Posterior vena cava (tissue), 2 donors: ENCODE measurements at places on chromosomes 4 and X. TPM values are rescaled to one million over a fixed set of nuclear protein-coding genes. Genes with fewer than 3 reads are reported as not detected.

DNA sequence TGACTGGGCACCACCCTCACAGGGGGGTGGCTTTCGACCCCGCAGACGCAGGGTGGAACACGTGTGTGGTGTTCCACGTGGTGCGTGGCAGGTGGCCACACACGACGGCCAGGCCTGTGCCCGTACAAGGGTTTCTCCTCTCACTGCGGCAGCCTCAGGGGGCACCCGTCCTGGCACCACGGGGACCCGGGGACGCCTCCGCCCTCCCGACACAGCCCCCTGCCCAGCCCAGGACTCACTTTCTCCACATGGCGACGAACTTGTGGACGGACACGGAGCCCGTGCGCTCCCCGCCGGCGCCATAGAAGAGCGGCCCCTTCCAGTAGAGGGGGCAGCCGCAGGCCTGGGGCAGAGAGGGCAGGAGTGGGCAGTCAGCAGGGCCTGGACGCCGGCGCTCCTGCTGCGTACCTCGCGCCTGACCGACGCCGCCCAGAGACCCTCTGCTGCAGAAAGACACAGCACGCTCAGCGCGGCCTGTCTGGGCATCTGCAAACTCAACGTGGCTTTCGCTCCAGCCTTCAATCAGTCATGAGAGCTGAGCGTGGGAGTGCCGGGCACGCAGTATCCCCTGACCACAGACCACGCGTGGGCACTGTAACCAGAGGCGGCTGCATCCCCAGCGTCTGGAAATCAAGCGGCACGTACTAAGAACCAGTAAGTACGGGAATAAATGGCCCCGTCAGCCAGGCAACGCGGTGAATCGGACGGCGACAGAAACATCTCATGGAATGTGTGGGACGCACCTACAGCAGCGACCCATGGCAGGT lies 28.9 kb upstream of the GTPBP6 start:
- peak; percentile 74 for DNase-seq

GRCh38 chrX:130083656-130084382 lies 26.5 kb downstream of the ELF4 start:
- DNase-seq: no peak

DNA sequence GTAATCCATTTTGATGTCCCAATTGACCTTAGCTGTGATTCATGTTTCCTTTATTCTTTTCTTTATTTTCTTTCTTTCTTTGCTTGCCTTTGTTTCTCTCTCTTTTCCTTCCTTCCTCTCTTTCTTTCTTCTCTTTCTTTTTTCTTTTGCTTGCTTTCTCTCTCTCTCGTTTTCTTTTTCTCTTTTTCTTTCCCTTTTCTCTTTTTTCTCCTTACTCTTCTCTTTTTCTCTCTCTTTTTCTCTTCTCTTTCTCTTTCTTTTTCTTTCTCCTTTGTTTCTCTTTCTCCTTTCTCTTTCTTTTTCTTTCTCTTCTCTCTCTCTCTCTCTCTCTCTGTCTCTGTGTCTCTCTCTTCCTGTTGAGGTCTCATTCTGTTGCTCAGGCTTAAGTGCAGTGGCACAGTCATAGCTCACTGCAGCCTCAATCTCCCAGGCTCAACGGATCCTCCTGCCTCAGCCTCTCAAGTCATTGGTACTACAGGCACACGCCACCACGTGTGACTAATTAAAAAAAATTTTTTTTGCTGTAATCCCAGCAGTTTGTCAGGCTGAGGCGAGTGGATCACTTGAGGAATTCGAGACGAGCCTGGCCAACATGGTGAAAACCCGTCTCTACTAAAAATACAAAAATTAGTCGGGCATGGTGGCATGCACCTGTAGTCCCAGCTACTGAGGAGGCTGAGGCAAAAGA lies 8.0 kb upstream of the DHRSX start:
- DNase-seq: peak; percentile 14

- no peak for DNase-seq
Observed at GRCh38 chr4:16461362-16461761, 235.1 kb upstream of the TAPT1 start.

GRCh38 chrX:7269991-7270390 lies 122.0 kb upstream of the PUDP start:
- no peak for DNase-seq

DNA sequence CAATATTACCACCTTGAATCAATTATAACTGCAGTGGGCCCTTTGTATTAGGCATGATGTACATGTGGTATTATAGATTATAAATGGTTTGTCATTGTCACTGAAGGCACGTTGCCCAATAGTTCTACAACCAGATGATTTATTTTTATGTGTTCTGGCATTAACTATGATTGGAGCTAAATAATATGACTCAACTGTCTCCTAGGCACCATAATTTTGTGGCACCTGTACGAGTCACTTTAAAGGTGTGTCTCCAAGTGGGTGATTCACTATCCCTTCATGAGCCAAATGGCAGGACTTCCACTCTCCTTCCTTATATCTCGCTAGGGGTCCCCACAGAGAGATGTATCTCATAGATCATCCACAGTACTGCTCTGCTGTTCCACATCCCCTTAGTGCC lies 6.1 kb upstream of the SMPX start:
- no peak for DNase-seq

- no peak for DNase-seq
Observed at GRCh38 chrX:71910643-71910985, at the start of gene NHSL2. Gene NHSL2 (plus strand): TSS chrX:71910845.

Gene JCHAIN
- total RNA-seq: 12.8 TPM

DNA sequence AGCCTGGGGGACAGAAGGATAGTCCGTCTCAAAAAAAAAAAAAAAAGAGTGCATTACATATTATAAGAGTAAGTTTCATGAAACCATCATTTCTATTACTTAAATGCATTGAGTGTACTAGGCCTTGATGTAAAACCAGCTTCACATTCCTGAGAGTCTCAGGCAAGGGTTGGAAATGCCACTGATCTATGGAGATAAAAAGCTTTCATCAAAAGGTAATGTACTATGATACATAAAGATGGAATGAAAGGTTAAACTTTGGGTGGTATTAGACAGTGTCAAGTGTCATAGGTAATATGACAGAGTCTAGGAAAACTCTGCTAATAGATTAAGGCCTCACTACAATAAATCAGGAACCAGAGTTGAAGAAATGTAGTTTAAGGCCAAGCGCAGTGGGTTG lies 7.4 kb downstream of the CFAP97 start:
- no peak for DNase-seq

DNA sequence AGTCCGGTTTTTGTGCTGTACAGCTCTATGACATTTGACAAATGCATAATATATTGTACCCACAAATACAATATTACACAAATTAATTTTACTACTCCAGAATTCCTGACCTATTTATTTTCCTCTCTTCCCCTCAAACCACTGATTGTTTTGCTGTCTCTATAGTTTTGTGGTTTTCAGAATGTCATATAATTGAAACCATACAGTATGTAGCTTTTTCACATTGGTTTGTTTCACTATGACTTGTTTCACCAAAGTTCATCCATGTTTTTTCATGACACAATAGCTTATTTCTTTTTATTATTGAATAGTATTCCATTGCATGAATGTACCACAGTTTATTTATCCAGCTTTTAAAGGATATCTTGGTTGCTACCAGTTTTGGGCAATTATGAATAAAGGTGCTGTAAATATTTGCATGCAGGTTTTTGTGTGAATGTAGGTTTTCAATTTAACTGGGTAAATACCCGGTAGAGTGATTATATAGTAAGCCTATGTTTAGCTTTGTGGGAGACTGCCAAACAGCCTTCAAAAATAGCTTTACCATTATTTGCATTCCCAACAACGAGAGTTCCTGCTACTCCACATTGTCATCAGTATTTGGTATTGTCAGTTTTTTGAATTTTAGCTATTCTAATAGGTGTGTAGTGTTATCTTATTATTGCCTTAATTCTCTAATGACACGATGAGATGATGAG lies 25.9 kb downstream of the RNF175 start:
- no peak for DNase-seq

- DNase-seq: no peak
Observed at GRCh38 chr4:41655177-41655576, 93.3 kb downstream of the PHOX2B start.

DNA sequence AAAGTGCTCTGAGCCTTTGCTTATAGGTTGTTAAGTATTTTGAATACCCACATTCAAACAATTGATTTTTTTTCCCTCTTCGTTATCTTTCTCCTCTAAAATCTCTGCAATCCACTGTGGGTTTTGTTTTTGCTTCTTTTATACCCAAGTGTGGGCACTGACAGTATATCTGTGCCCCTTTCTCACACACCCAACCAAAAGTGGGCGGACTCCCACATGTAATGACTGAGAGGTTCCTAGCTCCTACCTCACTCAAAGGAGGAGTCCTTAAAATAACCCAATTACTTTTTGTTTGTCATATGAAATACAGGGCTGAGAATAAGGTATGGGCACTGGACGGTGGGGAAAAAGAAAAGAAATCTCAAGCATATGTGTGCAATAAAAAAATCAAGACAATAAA lies 51.7 kb downstream of the PPARGC1A start:
- no peak for DNase-seq

DNA sequence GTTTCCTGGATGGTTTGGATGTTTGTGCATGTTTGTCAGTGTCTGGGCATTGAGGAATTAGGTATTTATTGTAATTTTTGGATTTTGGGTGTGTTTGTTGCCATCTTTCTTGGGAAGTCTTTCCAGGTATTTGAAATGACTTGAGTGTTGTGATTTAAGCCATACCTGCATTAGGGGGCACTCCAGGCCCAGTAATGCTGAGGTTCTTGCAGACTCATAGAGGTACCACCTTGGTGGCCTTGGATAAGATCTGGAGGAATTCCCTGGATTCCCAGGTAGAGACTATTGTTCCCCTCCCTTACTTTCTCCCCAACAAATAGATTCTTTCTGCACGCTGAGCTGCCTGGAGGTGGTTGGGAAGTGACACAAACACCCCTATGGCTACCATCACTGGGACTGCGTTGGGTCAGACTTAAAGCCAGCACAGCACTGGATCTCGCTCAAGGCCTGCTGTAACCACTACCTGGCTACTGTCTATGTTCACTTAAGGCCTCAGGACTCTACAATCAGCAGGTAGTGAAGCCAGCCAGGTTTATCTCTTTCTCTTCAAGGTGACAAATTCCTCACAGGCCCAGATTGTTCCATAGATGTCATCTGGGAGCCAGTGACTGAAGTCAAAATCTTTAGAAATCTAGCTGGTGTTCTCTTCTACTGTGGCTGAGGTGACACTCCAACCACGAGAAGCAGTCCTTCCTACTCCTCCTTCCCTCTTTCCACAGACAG lies 643.6 kb downstream of the PDHA2 start:
- DNase-seq: no peak

DNA sequence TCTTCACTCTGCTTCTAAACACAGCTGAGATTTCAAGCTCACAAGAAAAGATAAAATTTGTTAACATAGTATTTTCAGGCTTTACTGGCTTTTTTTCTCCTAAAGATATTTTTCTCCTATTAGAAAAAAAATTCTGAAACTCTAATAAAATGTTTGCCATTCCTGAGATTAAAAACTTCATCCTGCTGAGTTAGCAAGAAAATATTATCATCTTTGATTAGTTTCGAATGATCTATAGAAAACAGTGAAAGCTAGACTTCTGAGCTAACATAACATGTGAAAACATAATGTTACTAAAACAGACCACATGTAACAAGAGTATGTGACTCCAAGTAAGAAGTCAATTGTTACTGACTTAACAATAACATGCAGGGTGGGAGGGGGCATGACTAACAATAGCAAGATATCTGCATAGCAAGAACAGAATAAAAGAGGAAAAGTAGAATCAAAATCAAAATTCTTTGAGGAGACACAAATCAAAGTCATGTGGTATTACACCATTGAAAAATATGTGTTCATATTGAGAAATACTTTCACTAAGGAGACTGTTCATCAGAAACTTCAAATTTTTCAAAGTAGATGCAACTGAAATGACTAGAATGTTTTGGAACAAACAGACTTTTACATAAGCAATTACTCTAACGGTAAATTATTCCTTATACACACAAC lies 14.5 kb downstream of the TBCK start:
- DNase-seq: no peak

Gene RTL3
- 6.5 TPM for total RNA-seq

Gene POF1B
- 1.0 TPM for total RNA-seq

DNA sequence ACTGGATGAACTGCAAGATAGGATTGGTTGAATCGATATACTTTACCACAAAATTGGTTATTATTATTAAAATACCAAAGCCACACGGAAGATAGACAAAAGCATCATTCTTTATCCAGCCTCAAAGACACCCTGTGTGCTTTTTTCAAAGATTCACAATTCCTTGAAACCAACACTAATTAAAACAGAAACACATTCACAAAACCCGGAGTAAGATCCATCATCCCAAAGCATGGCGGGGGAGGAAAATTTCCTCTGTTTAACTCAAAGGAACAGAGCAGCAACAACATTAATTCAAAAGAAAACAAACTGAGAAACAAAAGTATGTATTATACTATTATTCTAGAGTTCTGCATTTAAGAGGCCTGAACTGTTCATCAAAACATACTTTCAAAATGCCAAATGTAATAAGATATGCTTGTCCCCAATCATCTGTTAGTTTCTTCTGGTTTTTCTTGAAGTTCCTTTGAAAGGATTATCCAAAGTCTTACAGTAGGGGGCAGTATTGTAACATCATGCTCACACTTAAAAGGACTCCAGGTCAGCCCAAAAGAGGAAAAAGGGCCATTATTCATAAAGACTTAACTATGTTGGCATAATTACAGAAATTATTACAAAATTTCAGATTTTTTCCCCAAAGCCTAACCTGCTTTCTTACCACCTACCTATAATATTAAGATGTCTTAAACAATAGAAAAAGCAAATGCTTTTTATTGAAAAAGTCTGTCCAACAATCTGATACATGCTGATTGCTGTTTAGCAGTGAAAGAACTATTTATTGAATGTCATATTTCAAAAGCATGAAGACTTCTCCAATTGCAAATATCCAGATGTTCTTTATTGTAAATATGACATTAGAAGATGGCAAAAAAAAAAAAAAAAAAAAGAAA lies 168.7 kb downstream of the SCFD2 start:
- DNase-seq: no peak

Gene CT45A1
- not detected for total RNA-seq

GRCh38 chrX:40318801-40319200 lies 221.0 kb upstream of the BCOR start:
- DNase-seq: no peak

- DNase-seq: peak; percentile 47
Observed at GRCh38 chrX:9902656-9903055, 64.5 kb upstream of the CLDN34 start.

DNA sequence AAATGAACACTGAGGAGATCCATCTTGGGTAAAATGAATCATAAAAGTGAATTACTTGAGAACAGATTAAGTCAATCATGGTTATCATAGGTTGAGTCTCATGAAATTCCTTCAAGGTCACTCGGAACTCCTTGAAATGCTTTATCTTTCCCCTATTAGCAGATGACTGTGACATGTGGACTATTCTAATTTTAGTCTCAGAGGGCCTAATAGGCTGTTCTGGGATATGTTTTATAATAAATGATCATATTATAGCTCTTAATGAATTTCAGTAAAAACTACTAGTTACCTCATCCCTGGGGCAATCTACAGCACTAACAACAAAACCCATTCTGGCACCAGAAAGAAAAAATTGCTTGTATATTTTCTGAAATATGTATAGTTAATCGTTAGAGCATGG lies 44.7 kb downstream of the SPATA4 start:
- no peak for DNase-seq

Gene ADGRA3
- 22.3 TPM for total RNA-seq

- DNase-seq: no peak
Observed at GRCh38 chr4:53997898-53998297, 66.5 kb downstream of the CHIC2 start.
